Vagina (tissue), 2 donors: ENCODE measurements at places on chromosomes 16 and 17.

GRCh38 chr17:59828478-59828760 is 64.3 kb downstream of the TUBD1 start:
- DNase-seq: no peak

DNA sequence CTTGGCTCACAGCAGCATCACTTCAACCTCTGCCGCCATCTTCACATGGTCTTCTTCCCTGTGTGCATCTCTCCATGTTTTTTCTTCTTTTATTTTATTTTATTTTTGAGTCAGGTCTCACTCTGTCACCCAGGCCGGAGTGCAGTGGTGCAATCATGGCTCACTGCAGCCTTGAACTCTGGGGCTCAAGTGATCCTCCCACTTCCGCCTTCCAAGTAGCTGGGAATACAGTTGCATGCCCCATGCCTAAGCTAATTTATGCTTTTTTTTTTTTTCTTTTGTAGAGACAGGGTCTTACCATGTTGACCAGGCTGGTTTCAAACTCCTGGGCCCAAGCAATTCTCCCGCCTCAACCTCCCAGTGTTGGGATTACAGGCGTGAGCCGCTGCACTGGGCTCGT is 1.9 kb downstream of the NUDT7 start:
- no peak for DNase-seq

GRCh38 chr16:31464781-31465260 is 5.5 kb downstream of the ARMC5 start:
- DNase-seq: no peak

DNA sequence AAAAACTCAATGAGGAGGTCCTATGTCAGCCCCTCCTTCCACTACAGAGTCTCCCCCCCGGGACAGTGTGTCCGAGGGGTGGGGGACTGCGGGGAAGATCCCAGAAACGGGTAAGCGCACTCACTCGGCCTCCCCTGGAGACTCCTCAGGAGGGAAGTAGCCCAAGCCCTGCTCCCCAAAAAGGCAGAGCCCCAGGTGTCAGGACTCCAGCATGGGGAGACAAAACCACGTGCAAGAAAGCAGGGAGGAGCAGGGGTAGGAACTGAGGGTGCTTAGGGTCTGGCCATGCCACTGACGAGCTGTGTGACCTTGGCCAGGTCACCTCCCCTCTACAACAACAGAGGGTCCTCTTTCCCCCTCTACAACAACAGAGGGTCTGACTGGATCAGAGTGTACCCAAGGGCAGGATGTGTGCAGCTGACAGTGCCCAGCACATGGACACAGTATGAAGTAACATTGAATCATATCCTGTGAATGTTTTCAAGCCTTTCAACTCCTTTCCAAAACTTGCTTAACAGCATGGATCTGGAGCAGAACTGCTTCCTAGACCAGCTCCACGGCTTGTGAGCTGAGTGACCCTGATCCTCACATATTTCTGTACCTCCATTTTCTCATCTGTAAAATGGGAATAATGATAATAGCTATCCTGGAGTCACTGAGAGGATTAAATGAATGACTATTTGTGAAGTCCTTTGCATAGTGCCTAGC is 2.1 kb upstream of the NAGS start:
- no peak for DNase-seq

DNA sequence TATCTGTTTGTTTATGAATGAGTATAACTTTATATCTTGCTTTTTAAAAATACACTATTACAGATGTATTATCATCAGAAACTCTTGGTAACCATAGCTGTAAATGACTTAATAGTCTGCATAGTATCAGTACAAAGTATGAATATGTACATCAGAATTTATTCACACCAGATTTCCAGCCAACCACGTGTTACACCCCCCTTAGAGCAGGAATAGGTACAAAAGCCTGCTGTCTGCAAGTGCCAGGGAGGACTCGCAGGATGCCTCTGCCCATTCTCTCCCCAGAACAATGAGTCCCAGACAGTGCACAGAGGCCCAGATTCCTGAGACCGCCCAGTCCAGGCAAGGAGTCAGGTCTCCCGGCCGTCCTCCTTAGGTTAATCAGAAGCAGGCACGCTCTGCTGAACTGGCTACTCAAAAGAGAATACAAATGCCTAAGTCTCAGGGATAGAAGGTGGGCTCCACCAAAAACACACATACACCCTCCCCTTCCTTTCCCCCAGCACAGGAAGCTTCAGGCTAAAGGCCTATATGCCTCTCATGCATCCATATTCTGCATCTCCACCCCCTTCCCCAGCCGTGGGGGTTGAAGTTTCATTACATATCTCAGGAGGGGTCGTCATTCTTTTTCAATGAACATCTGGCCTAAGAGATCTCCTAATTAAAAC is 159.1 kb upstream of the CDH11 start:
- DNase-seq: no peak

DNA sequence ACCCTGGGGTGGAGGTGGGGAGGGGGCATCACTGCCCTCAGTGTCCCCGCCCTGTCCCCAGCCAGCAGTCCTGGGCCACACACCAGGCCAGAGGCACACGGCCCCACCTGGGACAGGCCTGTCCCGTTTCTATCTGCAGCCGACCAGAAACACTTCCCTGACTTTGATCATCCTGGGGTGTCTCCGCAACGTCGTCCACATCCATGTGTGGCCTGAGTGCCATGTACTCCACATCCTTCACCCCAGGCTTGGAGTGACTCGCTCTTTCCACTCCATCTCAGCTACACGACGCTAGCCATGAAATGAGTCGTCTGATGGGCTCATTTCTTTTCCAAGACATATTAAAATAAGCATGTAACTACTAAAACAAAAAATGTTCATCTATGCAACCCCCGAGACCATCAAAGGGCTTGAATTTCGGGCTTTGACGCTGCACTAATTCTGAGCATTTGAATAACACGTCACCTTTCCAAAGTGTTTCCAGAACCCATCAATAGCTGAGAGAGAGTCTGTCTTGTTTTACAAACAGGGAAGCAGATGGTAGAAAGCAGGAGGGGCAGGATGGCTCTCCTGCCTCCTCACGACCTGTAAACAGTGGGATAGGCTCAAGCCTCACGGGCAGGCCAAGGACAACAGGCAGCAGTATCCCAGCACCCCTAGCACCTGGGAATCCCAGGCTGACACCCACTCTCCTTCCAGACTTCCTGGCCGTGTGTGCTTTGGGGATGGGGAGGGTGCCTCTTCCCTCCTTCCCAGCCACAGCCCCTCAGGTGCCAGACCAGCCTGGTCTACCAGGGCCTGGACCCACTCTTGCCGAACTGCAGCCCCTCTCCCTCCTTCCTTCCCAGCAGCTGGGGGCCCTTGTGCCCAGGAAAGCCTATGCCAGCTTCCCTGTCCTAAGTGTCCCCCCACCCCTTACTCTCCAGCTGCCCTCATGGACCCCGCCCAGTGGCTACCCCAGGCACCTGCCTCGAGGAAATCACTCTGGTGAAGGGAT is 20.0 kb upstream of the RASD1 start:
- no peak for DNase-seq

DNA sequence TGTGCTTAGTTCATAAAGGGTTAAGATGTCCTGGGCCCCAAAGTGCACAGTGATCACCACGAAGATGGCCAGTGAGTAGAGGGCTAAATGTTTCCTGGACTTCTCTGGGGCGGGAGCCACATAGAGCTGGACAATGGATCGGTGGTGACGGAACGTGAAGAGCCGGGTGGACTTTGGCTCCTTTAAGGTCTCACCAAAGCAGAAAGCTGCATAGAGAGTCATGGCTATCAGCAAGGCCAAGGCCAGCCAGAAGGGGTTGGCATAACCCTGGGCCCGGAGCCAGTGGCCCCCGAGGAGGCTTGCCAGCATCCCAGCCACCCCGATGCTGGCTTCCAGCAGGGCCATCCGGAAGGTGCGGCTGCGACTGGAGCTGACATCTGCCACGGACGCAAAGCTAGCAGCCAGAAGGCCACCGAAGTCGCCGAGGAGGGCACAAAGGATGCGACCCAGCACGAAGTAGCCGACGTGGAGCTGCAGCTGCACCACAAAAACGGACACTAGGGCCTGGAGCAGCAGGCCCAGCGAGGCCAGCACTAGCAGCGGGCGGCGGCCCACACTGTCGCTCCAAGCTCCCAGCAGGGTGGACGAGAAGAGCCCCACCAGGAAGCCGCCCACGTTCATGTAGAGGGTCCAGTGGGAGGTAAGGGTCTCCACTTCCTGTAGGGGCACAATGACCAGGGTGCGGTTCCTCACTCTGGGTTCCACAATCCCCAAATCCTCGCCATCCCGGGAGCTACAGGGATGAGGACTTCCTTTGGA is 1.0 kb downstream of the SLC46A1 start:
- no peak for DNase-seq

DNA sequence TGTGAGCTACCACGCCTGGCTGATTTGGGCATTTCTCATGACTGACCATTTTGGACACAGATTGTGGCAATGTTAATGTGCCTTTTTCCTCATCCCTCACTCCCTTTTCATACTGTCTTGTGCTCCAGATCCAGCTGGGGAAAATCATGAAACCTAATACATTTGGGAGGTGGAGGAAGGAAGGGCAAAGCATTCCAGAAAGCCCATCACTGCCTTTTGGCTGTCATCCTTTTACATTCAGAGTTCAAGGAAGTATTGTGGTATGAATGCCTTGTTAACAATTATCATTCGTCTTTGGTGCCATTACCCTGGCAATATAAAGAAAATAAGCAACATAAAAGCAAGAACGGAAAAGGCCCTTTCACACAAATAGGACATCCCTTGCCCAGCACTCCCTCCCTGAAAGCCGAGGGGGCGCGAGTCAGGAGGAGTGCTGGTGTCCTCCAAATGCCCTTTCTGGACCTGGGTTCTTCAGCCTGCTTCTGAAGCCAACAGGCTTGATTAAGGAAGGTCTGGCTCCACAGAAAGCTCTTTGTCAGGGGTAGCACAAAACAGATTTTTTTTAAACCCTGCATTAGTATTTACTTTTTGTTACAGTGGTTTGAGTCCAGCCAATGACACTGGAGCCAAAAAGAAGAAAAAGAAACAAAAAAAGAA is 20.1 kb downstream of the NMT1 start:
- DNase-seq: no peak

- DNase-seq: no peak
Measured at GRCh38 chr17:64420143-64420670, 28.7 kb upstream of the MILR1 start.

DNA sequence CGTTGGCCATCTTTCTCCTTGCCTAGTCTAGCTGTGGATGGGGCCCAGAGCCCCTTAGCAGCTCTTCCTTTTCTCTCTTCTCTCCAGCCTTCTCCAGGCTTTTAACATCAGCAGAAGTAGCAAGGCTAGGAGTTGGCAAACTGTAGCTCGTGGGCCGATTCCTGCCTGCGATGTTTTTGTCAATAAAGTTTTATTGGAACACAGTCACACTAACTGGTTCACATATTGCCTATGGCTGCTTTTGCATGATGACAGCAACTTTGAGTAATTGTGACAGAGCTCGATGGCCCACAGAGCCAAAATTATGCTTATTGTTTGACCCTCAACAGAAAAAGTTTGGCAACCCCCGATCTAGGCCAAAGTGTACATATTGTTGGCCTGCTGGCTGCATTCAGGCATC is 199.9 kb downstream of the RBFOX1 start:
- no peak for DNase-seq

GRCh38 chr16:48413272-48413671 is 28.1 kb upstream of the SIAH1 start:
- no peak for DNase-seq

DNA sequence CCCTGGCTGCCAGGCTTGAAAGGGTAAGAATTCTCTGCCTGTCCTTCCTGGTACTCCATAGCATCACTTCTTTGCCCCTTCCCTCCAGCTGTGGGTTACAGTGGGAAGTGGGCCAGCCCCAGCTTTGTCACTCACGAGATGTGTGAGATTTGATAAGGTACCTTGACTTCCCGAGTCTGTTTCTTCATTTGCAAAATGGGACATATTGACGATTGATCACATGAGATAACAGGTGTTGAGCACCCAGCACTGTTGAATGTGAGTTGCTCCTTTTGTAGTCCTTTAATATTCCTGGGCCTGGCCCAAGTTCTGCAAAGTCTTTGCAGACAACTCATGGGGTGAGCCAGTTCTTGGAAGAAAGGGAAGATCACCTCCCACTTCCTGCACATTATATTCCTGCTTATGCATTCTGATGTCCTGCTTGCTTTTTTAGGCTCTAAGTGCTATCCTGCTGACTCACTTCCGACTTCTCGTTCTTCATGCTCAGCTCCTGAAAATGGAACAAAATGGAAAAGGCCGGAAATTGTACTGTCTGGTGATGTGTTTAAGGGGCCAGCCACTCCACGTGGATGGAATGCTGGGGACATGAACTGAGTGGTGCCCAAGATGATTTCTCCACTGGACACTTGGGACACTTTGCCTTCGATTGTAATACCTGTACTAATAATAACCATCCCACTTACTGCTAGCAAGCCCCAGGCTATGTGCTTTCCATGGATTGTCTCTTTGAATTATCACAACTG is 8.3 kb upstream of the NLK start:
- no peak for DNase-seq

- no peak for DNase-seq
Measured at GRCh38 chr17:78791840-78792709, 10.0 kb upstream of the CYTH1 start.

- DNase-seq: no peak
Measured at GRCh38 chr16:17251496-17251895, 219.3 kb downstream of the XYLT1 start.

DNA sequence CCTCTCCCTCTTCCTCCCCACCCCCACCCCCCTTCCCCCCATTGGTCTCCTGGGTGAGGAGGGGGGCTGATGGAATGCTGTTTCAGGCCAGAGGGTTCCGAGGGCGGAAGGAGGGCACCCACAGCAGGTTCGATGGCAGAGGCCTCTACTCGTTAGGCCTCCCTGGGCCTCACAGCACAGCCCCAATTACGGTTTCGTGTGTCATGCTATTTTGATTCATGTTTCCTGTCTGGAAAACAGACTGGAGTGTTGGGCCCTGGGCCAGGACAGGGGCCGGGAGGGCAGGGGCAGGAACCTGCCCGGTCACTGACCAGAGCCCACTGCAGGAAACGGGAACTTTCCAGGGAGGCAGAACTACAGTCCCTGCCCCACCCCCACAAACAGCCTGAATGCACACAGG is 138.2 kb downstream of the C16orf95 start:
- no peak for DNase-seq

DNA sequence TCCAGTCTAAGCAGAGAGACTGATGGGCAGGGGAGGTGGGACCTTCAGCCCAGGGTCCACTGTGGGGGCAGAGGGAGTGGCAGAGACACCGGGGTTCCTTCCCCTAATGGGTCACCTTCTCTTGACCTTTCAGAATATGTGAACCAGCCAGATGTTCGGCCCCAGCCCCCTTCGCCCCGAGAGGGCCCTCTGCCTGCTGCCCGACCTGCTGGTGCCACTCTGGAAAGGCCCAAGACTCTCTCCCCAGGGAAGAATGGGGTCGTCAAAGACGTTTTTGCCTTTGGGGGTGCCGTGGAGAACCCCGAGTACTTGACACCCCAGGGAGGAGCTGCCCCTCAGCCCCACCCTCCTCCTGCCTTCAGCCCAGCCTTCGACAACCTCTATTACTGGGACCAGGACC is 2.8 kb downstream of the MIEN1 start:
- DNase-seq: no peak

GRCh38 chr16:46621934-46622676 is 926 bp upstream of the SHCBP1 start:
- DNase-seq: no peak

- DNase-seq: no peak
Measured at GRCh38 chr17:43949781-43950180, 4.0 kb downstream of the PYY start.
